CD4-positive, alpha-beta memory T cell (primary cell): ENCODE measurements at places on chromosomes 16 and 17. TPM values are rescaled to one million over a fixed set of nuclear protein-coding genes. Genes with fewer than 3 reads are reported as not detected.

GRCh38 chr17:65447823-65448222 lies 113.6 kb downstream of the AXIN2 start:
- no peak overlapping the region for H3K4me3 ChIP-seq
- H3K27ac ChIP-seq: no peak overlapping the region
- no peak for DNase-seq
- H3K36me3 ChIP-seq: no peaks in the 10 kb centered on the region
- no peaks in the 10 kb centered on the region for H3K27me3 ChIP-seq

GRCh38 chr17:16273499-16273898 lies 56.5 kb downstream of the PIGL start:
- no peak overlapping the region for H3K27ac ChIP-seq
- no peaks in the 10 kb centered on the region for H3K36me3 ChIP-seq
- peaks cover 16% of the 10 kb centered on the region for H3K4me1 ChIP-seq
- DNase-seq: no peak
- no peak overlapping the region for H3K4me3 ChIP-seq
- no peaks in the 10 kb centered on the region for H3K27me3 ChIP-seq

- DNase-seq: no peak
- no peaks in the 10 kb centered on the region for H3K36me3 ChIP-seq
- no peaks in the 10 kb centered on the region for H3K27me3 ChIP-seq
- no peak overlapping the region for H3K27ac ChIP-seq
These were observed 160.3 kb downstream of the HS3ST3B1 start for GRCh38 chr17:14461227-14461548.

GRCh38 chr17:74822335-74822938 lies 37.2 kb downstream of the GRIN2C start:
- DNase-seq: no peak
- H3K4me1 ChIP-seq: no peaks in the 10 kb centered on the region
- H3K36me3 ChIP-seq: peaks cover 26% of the 10 kb centered on the region

GRCh38 chr17:81869221-81870130 lies 1.7 kb downstream of the ARHGDIA start:
- DNase-seq: no peak
- peaks cover 55% of the 10 kb centered on the region for H3K4me1 ChIP-seq
- peak overlapping the region; percentile 78 for H3K4me3 ChIP-seq
- H3K36me3 ChIP-seq: peaks cover 26% of the 10 kb centered on the region
- no peaks in the 10 kb centered on the region for H3K27me3 ChIP-seq

The ZDHHC1 gene
- not detected for total RNA-seq

The LYZL6 gene
- not detected for total RNA-seq
